ENCODE measurements at places on chromosomes 3 and 15.

DNA sequence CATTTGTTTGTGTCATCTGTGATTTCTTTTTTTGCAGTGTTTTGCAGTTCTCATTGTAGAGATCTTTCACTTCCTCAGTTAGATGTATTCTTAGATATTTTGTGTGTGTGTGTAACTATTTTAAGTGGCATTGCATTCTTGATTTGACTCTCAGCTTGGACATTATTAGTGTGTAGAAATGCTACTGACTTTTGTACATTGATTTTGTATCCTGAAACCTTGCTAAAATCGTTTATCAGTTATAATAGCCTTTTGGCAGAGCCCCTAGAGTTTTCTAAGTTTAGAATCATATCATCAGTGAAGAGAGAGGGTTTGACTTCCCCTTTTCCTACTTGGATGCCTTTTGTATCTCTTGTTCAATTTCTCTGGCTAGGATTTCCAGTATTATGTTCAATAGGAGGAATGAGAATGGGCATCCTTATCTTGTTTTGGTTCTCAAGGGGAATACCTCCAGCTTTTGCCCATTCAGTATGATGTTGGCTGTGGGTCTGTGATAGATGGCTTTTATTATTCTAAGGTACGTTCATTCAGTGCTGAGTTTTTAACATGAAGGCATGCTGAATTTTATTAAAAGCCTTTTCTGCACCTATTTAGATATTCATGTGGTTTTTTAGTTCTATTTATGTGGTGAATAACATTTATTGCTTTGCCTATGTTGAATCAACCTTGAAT is 211.7 kb downstream of the MBNL1 start:
- DNase-seq, result no peak

- peak; percentile 88 for DNase-seq
These were observed 1.2 kb downstream of the RAB43 start for GRCh38 chr3:129120254-129121004.

DNA sequence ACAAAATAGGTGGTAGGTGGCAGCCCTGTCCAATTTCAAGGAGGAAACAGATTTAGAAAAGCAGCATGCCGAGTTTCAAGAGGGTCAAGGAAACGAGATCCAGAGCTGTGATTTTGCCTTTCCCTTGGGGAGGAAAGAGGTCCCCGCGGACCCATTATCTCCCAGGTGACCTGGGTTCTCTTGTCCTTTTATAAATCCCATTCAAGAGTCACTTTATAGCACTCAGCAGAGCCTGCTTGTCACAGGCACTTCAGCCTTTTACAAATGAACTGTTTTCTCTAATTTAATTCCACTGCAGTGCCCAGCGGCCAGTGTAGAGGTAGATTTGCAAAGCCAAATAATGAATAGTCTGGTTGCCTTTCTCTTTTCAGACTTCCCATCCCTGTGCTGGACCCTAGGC is 99.9 kb downstream of the CD47 start:
- no peak for DNase-seq

DNA sequence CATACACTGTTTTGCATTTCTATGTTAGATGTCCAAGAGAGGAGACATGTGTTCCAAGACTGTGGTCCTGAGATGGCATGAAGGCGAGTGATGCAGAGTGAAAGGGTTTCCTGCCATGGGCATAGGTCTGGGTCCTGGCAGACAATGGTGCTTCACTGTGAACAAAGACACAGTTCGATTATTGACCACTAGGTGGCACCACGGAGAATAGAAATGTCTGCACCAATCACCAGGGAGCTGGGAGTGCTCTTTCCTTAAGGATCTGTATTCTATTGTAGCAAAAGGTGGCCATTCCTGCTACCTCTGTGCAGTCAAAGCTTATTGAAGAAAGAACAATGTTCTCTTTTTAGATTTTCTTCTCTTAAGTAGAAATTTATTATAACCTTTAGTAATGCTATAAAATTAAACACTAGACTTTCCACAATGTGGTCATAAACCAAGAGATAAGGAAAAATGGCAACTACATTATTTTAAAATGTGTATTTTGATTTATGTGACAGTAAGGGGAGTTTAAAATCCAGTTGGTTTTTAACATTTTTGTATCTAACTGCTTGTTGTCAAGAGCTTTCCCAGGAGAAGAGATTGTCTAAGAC is 88.7 kb downstream of the GABRG3 start:
- no peak for DNase-seq

DNA sequence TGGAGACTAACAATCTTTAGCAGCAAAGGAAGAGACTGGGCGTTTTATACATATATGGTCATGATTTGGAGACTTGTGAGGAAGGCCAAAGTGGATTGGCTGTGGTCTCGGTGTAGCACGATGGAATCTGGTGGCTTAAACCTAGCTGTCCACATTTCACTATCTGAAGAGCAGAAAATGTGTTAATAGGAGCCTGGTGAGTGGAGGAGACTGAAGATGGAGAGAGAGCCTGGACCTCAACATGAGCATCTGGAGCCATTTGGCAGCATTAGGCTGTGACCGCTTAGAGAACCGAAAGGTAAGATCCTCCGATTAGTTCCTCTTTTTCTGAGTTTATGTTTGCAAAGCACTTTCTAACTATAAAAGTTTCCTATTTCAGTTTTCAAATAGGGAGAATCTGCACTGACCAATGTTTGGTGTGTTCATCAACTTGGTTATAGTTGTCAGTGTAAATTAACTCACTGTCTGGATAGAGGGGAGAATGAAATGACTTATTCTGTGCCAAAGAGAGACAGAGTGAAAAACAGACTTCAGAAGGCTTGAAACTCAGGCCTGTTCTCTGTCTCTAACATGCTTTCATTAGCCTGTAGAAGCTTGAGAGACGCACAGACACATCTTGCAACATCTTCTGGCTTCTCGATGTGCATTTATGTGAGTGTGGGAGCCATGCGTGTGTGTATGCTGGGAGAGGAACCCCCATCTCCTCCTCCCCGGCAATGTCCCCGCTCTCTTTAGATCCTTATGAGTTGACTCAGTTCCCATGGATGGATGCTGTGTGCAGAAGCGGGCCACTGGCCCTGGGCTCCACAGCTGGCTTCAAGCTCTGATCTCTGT is 244.7 kb upstream of the TBL1XR1 start:
- DNase-seq, result no peak

GRCh38 chr3:172717493-172718088 is 6.7 kb upstream of the NCEH1 start:
- no peak for DNase-seq

DNA sequence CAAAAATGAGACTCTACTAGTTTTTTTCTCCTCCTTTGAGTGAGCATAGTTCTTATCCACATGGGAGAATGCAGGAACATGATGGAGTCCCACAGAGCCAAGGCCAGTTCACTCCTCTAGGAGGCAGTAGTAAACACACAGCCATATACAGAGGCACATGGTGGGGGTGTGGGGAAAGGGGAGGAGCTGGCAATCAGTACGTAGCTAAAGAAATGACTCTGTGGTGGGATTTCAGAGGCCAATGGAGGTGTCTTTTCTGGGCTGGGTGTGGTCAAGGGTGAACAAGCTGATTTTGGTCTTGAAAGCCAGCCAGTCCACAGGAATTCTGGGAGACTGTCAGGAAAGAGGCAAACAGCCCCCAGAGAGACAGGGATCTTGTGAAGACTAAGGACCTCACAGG is 6.6 kb upstream of the RAB11A start:
- peak; percentile 37 for DNase-seq

DNA sequence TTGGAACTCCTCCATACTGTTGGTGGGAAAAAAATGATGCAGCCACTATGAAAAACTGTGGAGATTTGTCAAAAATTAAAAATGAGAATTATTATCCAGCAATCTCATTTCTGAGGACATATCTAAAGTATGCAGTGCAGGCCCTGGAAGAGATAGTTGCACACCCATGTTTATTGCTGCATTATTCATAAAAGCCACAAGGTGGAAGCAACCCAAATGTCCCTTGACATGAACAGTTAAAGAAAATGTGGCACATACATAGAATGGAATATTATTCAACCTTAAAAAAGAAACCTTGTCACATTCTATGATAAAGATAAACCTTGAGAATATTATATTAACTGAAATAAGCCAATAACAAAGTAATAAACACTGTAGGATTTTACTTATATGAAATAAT is 80.9 kb upstream of the ARHGEF26 start:
- no peak for DNase-seq

DNA sequence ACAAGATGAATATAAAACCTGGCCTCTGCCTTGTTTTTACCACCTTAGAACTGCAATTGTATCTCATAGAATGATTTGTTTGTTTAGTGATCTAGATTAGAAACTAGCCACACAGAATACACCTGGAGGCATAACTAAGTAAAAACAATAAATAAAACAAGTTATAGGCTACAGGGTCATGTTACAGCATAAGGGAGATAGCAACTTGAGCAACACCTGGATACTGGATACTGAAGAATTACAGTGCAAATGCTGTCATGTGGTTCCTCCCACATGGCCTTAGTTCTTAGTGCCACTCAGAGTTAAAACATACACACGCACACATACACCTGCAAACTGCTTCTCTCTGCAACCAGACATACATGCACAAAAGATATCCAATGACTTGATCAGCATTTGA is 563.4 kb upstream of the DPPA4 start:
- no peak for DNase-seq

DNA sequence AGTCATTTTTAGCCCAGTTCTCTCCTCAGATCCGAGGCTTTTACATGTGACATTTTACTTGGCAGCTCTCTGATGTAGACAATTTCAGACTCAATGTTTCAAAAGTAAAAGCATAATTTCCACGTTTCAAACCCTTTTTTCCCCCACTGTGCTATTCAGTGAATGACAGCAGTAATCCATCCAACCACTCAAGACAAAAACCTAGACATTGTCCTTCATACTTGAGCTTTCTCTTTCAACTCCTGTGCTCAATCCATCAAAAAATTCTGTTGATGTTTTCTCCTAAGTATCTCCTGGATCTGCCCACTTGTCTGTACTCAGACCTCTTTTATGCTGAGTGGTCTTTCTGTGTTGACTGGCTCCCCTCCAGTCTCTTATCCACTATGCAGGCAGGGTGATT is 214.7 kb downstream of the CHL1 start:
- no peak for DNase-seq

DNA sequence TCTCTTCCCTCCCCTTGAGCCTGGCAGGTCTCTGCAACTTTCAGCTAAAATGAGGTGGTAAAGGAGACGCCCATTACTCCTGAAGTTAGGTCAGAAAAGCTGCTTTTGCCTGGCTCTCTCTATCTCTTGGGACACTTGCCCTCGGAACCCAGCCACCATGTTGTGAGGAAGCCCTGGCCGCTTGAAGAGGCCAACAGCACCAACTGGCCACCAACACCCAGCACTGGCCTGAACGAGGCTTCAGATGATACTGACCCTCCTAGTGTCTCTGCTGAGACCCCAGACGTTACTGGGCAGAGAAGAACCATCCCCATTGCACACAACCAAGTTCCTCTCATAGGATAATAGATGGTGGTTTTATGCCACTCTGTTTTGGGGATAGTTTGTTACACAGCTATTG is 49.5 kb upstream of the PCSK6 start:
- no peak for DNase-seq

- no peak for DNase-seq
These were observed 144.4 kb downstream of the UACA start for GRCh38 chr15:70618929-70619328.

GRCh38 chr3:48516571-48516970 is 12.6 kb upstream of the SHISA5 start:
- no peak for DNase-seq

GRCh38 chr15:79962178-79962577 is 8.8 kb downstream of the BCL2A1 start:
- DNase-seq, result no peak

- DNase-seq, result no peak
These were observed 36.0 kb upstream of the ZMAT3 start for GRCh38 chr3:179107617-179108016.

GRCh38 chr15:38225381-38225780 is 27.3 kb upstream of the SPRED1 start:
- no peak for DNase-seq

- DNase-seq, result no peak
These were observed 59.1 kb downstream of the SST start for GRCh38 chr3:187610981-187611511.

Measured in effector memory CD8-positive, alpha-beta T cell (primary cell).